Activated naive CD8-positive, alpha-beta T cell treated with anti-CD3 and anti-CD28 coated beads for 36 hours (primary cell): ENCODE measurements at places on chromosomes 2 and 18. TPM values are rescaled to one million over a fixed set of nuclear protein-coding genes. Genes with fewer than 3 reads are reported as not detected.

Gene RGPD3
- total RNA-seq, result 0.04 TPM

- DNase-seq, result no peak
Observed at GRCh38 chr2:10876963-10877362, 34.8 kb upstream of the KCNF1 start.

- DNase-seq, result no peak
Observed at GRCh38 chr2:218035463-218036100, 32.8 kb upstream of the TNS1 start.

- DNase-seq, result no peak
Observed at GRCh38 chr18:76569644-76570419, 74.8 kb upstream of the ZNF516 start.

DNA sequence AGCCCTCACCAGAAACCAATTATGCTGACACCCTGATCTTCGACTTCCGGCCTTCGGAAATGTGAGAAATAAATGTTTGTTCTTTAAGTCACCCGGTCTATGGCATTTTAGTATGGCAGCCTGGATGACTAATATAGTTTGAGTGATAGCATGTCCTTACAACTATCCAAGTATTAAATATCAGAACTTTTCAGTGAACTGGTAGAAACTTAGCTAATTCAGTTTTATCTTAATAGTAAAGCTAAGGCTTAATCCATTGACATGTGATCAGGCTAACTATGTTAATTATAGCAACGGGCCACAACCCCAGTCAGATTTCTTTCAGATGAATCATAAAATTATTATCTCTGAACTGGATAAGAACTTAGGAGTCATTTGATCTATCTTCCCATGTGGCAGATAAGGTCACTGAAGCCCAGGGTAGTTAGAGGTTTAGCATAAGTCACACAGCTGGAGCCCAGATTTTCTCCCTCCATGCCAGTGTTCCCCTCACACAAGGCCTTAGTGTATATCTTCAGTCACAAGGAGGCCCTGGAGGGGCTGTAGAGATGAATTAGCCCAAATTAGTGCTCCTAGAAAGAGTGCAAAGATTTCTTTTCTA is 40.7 kb upstream of the UPP2 start:
- DNase-seq, result no peak

DNA sequence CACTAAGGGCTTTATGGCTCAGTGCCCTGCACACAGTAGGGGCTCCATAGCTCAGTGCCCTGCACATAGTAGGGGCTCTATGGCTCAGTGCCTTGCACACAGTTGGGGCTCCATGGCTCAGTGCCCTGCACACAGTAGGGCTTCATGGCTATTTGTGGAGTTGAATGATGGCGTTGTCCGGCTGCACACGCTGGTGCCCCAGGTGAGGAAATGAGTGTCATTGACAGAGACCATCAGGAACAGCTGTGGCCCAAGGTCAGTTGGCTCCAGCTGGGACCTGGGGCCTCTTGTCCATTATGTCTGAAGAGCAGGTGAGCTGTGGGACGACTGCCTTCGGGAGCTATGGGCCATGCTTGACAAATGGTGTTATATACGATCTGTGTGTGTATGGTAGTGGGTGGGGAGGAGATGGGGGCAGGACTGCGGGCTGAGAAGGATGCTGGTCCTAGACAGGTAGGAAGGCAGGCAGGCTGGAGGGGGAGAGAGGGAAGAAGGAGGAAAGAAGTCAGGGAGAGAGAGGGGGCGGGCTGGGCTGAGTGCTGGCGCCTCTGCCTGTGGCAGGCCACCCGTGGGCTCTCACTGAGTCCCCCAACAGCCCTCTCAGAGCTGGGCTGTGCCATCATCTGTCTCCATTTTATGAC is 130.6 kb downstream of the CLIP4 start:
- DNase-seq, result no peak

- no peak for DNase-seq
Observed at GRCh38 chr2:180978903-180979748, 1.3 kb upstream of the UBE2E3 start.

DNA sequence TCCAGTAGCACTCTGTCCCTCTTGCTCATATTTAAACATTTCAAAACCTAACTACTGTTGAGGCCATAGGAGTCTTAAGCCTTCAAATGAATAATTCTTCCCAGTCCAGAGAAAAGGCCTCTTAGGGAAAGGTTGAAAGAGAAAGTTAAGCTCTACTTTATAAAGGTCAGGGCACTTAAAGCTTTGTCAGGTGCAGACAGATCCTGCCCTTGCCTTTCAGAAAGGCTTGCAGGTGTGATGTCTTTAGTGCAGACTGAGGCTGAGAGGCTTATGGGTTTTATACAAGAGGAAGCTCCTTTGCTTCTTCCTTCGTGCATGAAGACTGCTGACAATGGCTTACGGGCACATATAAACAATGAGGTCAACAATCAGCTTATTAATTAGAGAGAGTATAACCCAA is 105.0 kb upstream of the LINC00305 start:
- DNase-seq, result no peak

- no peak for DNase-seq
Observed at GRCh38 chr2:128978212-128978611, 659.5 kb upstream of the HS6ST1 start.

DNA sequence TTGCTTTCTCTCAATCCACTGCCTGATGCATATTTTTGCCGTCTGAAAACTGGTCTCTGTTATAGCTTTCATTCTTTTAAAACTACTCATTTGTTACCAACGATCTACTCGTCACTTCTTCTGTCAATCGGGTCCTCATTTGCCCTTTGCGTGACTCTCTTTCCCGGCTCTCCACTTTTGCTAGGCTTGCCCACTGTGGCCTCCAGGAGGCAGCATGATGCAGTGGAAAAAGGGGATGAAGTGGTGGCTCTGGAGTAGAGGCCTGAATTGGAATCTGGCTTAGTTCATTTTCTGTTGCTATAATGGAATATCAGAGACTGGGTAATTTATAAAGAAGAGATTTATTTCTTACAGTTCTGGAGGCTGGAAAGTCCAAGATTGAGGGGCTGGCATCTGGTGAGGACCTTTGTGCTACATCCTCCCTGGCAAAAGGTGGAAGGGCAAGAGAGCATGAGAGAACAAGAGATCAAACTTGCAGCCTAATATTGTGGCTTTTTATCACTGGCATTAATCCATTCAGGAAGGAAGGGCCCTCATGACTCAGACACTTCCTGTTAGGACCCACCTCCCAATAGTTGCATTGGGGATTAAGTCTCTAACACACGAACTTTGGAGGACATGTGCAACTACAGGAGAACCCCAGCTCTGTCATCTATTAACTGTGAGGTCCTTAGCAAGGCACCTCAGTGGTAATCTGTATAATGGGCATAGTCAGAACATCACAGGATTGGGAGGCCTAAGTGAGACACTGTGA is 15.4 kb downstream of the GDF7 start:
- no peak for DNase-seq

DNA sequence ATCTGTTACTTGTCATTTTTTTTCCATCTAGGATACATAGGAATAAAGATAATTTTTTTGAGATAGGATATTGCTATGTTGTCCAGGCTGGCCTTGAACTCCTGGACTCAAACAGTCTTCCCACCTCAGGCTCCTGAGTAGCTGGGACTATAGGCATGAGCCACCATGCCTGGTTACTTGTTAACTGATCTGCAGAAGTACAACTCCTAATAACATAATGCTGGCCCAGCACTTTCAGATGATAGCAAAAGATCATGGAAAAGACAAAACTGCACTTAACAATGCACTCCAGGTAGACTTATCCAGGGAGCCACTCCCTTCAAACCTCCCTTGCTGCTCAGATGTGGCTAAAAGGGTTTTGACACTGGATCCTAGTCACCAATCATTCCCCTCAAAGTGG is 11.4 kb upstream of the CTDP1 start:
- no peak for DNase-seq
